Activated CD4-positive, alpha-beta T cell treated with anti-CD3 and anti-CD28 coated beads for 24 hours (primary cell): ENCODE measurements at places on chromosomes 6 and 20.

- no peak for DNase-seq
Observed at GRCh38 chr6:39086711-39087110, 28.3 kb downstream of the SAYSD1 start.

- DNase-seq, result no peak
Observed at GRCh38 chr20:12660918-12661317, 347.9 kb upstream of the SPTLC3 start.

GRCh38 chr6:112176175-112176574 is 78.2 kb downstream of the LAMA4 start:
- DNase-seq, result no peak

- no peak for DNase-seq
Observed at GRCh38 chr6:143784316-143784715, 58.8 kb upstream of the LTV1 start.

DNA sequence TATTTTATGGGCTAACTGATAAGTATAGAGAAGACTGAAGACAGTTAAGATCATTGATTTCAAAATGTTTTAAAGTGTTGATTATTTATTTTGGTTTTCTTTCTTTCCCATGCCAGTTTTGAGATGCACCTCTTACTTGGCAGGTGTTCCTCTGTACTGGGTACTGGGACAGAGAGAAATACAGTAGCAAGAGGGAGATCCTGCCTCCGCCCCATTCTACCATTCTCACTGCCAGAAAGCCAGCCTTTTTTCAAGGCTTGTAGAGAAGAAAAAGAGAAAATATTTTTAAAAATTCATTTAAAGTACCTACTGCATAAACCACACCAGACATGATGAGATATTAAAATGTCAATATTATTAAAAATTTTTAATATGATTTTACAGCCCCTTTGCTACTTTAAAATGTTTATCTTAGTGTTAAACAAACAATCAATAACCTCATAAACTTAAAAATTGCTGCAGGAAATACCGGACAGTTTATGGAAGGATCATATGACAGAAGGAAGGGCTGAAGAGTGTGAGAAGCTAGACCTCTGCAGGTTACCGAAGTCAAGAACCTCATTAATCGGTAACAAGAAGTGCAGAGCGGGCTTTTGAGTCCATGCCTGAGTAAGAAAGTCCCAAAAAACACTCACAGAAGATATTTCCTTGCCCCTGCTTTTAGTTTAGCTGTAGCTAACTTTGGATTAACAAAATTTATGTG is 117.8 kb upstream of the ESR1 start:
- no peak for DNase-seq

GRCh38 chr6:12034837-12035236 is 22.7 kb downstream of the HIVEP1 start:
- no peak for DNase-seq

DNA sequence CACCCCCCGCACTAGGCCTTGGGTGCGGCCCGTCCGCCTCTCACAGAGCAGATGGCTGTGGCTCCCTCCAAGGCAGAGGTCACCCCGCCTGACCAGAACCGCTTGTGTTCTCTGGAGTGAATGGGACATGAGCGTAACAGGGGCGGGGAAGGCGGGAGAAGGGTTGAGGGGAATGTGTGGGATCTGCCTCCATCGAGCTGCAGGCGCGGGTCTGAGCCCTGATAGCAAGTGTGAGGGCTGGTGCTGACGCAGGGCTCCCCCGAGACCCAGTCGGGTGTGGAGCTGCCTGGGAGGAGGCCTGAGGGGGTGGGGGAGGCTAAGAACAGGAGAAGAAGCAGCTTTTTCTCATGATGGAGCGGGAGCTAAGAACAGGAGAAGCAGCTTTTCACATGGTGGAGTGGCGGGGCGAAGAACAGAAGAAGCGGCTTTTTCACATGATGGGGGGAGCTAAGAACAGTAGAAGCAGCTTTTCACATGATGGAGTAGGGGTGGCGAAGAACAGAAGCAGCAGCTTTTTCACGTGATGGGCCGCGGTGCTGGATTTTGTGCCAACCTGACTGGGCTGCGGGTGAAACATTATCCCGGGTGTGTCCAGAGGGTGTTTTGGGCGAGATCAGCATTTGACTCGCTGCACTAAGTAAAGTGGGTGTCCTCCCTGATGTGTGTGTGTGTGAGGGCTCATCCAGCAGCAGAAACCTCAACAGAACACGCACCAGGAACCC is 169.3 kb downstream of the TTLL2 start:
- DNase-seq, result no peak

GRCh38 chr6:170148709-170149470 is 142.0 kb downstream of the DLL1 start:
- no peak for DNase-seq

- no peak for DNase-seq
Observed at GRCh38 chr6:78093906-78094305, 441.1 kb downstream of the MEI4 start.

GRCh38 chr6:139988685-139989084 is 614.2 kb upstream of the CITED2 start:
- DNase-seq, result no peak

- DNase-seq, result no peak
Observed at GRCh38 chr6:168078943-168079405, at the start of gene FRMD1. FRMD1 (minus strand) TSS chr6:168079212; CDS start chr6:168079094, 118 bp downstream.

GRCh38 chr6:144574796-144575195 is 289.7 kb downstream of the UTRN start:
- DNase-seq, result no peak

DNA sequence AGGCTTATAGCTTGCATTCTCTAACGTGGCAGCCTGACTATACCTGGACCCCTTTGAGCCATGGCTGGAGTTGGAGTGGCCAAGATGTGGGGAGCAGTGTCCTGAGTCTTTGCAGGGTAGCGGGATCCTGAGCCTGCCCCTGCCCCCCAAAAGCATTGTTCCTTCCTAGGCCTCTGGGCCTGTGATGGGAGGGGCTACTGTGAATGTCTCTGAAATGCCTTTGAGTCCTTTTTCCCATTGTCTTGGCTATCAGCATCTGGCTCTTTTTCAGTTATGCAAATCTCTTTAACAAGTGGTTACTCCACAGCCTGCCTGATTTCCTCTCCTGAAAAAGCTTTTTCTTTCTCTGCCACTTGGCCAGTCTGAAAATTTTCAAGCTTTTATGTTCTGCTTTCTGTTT is 17.0 kb upstream of the PRL start:
- DNase-seq, result no peak

DNA sequence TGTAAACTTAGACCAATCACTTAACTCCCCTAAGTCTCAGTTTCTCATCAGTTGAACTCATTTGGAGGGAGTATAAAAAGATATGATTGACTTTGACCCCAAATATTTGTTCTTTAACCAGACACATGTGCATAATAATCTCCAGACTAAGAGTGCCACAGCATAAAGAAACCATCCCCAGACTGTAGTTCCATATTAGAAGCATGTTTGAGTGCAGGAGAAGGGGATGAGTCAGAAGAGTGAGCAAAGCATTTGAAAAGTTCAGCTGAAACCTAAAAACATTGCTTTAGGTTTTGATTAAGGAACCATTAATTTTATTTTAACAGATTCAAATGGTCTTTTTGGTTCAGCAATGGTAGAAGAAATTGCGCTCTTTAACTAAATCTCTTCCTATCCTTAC is 654.8 kb downstream of the UTRN start:
- DNase-seq, result no peak

- DNase-seq, result no peak
Observed at GRCh38 chr6:38370653-38371601, 268.8 kb downstream of the BTBD9 start.

DNA sequence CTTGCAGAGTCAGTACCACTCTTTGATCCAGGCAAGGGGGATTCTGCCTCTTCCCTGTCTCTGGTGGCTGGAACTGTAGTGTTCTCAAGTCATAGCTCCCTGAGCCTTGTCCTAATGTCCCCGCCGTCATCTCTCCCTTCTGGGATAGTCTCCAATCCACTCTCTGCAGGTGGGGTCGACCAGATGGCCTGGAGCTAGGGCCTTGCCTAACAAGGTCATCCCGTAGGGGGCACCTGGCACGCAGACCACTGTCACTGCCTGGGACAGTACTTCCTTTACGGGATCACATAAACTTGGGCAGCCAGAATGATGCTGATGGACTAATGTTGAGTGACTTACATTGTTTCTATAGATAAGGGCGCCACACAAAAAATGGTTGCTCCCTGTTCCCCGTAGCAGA is 118.9 kb upstream of the SLC22A23 start:
- no peak for DNase-seq

DNA sequence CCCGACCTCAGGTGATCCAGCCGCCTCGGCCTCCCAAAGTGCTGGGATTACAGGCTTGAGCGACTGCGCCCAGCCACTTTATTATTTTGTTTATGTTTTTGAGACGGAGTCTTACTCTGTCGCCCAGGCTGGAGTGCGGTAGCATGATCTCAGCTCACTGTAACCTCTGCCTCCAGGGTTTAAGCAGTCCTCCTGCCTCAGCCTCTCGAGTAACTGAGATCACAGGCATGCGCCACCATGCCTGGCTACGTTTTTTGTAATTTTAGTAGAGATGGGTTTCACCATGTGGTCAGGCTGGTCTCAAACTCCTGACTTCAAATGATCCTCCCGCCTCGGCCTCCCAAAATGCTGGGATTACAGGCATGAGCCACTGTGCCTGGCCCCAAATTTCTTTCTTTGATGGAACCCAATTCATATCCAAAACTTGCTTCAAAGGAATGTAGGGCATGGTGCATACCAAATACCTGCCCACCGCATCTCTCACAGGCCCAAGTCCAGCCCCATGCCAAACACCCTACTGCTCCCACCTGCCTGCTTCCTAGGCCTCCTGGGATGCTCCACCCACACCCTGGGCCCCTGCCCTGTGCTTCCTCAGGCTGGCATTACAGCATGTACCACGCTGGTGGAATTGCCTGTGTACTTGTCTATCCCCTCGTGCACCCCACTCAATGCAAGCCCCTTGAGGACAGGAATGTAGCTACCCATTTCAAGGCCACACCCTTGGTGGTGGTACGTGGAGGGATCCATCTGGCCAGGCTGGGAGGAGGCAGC is 4.9 kb upstream of the HMGA1 start:
- DNase-seq, result no peak

- no peak for DNase-seq
Observed at GRCh38 chr6:9100869-9101580, 665.7 kb upstream of the SLC35B3 start.
